ENCODE measurements at places on chromosomes 16 and 17.

DNA sequence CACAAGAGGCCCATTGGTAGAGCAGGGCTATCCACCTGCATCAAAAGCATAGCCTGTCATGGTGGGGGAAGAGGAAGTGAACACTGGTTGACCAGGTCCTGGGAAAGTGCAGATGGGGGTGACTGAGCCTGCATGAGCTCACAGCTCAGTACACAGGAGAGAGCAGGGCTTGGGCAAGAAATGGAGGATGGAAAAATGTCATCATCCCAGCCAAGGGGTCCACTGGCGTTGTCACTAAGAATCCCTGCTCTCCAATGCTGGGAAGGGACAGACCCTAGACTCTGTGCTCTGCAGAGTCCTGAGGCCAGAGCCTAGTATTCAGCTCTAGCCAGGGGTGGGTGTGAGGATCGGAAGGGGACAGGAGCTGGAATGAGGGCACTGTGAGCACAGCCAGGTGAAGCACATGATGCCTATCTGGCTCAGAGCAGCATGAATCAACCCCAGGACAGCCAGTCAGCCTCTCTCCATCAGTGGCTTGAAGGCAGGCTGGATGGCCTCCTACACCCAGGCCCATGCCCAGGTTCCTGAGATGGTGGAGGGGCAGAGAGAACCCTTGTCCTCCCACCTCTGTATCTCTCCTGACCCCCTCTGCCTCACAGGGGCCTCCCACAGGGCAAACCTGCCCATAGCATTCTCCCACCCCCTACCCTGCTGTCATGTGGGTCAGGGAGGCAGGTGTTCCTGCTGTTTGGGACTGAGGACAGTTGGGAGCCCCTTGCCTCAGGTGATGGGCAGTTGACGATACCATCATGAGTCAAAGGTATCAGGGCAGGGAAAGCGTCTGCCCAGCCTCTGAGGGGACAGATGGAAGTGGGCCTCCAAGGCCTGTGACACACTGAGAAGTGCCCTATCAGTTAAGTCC lies 13.8 kb upstream of the CTCF start:
- DNase-seq = no peak

DNA sequence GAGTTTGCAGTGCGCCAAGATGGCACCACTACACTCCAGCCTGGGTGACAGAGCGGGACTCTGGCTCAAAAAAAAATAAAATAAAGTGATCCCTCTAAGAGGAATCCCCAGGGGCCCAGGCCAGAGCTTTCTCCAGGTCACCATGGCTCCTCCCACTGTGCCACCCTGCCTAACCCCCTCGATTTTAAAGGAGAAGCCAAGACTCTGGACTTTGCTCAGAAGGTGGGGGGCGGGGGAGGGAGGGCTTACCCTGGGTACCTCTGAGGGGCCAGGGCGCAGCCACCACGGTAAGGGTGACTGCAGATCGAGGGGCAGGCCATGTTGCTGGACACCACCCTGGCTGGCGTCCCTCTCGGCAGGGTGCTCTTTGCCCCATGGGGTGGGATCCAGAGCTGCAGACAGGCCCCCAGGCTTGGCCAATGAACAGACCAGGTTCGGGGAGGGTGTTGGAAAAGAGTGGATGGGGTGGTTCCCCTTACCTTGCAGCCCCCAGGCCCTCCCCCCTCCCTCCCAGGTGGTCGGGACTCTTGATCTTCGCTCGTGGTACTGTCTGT lies 455 bp upstream of the GRB7 start:
- no peak for DNase-seq

DNA sequence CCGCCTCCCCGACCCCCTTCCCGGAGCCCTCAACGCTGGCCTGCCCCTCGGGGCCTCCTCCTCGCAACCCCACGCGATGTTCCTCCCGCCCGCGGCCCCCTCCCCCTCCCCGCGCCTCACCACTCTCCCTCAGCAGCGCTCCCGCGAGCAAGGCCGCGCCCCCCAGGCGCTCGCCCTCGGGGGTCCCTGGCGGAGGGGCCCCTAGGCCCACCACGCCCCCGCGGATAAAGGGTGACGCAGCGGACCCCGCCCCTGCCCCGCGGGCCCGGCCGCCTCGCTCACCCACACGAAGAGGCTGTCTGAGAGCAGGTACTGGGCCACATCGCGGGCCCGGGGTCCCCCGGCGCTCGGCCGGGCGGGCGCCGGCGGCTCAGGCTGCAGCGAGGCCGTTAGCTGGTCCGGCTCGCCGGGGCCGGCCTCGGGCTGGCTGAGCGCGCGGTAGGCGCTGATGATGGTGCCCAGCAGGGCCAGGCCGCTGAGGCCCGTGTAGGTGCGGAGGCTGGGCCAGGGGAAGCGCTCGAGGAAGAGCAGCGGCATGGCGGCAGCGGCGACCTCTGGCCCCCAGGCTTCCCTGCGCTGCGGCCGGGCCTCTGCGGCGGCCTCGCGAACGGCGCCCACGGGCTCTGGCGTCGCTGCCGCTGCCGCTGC lies 430 bp downstream of the AMFR start:
- DNase-seq = no peak

DNA sequence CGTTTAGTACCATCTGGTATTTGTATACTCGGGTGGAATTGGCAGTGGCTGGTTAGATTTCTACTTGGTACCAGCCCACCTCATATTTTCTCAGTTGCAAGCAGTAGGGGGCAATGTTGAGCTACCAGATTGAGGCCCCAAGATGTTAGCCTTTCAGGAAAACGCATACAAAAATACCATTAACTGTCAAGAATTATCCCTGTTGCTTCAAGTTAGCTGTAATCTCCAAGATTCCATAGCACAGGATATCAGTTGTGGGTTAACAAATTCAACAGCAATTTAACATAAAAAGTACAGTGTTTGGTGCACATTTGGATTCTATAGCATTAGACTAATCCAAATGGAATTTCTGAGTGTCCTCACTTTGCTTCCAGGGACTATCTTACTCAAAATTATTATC lies 188.2 kb downstream of the FTO start:
- no peak for DNase-seq

DNA sequence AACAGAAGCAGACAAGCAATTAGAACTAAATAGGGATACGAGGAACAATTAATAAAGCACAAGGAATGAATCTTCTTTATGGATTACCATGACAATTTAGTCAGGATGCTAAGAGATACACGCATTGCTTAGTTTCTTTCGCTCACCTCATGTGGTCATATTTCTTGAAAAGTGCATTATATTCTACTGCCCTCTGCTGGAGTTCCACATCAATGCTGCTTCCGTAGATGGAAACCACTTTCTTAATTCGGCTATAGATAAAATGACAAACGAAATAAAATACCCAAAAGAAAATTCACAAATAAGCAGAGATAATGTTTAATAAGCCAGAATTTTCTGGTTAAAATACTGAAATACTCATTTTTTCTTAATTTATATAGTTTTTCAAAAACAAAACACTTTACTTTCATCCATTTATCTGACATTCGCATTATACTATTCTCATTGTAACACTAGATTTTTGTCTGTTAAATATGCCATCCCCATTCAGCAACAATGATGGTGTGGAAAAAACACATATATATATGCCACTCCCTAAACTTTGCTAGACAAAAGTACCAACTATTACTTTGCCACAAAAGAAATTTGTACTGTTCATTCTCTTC lies 22.0 kb upstream of the PHLPP2 start:
- DNase-seq = no peak

- no peak for DNase-seq
Observed at GRCh38 chr17:907725-908124, 71.9 kb downstream of the NXN start.

DNA sequence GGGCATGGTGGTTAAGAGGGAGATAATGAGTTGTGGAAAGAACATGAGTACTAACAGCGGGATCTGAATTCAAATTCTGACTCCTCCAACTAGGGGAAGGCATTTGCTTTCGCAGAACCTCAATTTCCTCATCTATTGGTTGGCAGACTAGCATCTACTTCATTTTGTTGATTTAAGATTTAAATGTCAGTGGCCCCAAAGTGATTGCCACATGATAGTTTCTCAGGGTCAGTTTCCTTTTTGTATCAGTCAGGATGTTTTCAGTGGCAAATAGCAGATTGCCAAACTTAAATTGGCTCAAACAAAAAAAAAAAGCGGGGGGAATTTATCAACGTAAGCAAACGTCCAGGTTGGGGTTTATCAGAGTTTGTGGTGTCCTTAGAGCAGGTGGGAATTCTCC lies 25.1 kb upstream of the NOS2 start:
- DNase-seq = no peak

- no peak for DNase-seq
Observed at GRCh38 chr16:89863741-89864526, 9.5 kb upstream of the TCF25 start.

DNA sequence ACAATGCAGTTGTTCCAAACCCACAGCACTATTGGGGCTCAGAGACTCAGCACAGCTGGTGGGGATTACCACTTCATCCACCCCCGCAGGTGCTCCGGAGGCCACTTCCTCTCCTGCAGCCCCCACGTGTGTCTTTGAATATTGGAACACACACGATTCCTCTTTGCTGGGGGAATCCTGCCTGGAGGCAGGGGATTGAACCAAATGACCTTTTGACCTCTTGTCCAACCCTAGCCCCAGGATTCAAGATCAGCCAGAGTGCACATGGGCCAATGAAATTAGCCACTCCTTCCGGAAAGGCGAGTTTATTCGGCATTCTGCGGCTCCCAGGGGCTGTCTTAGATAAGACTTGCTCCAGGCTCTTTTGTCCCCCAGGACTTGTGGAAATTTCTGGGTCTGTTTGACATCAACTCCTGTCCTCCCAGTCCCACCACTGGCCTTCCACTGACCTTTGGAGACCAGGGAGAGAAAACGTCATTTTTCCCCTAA lies 350.2 kb downstream of the FOXL1 start:
- DNase-seq = no peak

- DNase-seq = no peak
Observed at GRCh38 chr17:76404256-76404655, 19.8 kb downstream of the SPHK1 start.

DNA sequence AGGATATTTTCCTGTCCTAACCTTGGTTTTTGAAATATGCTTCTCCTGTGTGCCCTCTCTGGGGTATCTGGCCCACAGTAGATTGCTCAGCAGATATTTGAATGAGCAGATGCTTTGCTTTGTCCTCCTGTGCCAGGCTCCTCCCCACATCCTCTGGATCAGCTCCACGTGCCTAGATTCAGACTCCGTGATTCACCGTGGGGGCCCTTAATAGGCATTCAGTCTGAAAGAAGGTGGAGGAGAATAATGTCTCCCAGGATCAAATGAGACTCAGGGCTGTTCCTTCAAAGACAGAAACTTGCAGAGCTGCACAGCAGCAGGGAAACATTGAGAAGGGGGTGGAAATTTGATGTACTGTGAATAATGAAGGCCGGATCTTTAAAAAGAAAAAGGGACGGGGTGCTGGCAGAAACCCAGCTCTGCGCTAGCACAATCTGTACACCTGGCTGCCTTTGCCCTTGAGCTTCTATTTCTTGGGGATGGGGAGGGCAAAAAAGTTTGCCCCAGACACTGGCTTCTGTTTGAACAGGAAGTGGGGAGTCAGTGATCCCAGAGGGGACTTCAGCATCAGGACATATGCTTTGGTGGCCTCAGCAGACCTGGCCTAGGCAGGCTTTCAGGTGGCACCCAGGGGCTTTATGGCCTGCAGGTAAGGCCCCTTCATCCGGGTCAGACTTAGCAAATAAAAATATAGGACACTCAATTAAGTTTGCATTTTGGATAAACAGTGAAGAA lies 15.9 kb upstream of the SLC12A3 start:
- DNase-seq = no peak

DNA sequence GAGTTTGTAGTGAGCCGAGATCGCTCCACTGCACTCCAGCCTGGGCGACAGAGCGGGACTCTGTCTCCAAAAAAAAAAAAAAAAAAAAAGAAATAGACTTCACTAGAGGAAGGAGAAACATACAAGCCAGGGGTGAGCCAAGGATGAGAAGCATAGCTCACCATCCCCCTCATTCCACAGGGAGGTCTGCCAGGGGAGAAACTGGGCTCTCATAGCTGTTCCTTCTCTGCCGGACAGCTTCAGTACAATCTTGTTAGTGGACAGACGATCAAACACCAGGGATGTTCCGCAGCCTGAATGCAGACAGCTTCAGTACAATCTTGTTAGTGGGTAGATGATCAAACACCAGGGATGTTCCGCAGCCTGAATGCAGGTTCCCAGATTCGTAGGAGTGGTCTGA lies 509.6 kb downstream of the CDH13 start:
- DNase-seq = no peak

GRCh38 chr16:89363621-89364393 lies 126.6 kb downstream of the ANKRD11 start:
- DNase-seq = no peak

DNA sequence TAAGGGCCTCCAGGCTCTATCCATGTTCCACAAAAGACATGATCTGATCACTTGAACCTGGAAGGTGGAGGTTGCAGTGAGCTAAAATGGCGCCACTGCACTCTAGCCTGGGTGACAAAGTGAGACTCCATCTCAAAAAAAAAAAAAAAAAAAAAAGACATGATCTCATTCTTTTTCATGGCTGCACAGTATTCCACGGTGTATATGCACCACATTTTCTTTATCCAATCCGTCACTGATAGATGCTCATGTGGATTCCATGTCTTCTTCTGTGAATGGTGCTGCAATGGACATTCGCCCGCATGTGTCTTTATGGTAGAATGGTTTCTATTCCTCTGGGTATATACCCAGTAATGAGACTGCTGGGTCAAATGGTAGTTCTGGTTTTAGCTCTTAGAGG lies 124.4 kb downstream of the ANKRD11 start:
- no peak for DNase-seq

DNA sequence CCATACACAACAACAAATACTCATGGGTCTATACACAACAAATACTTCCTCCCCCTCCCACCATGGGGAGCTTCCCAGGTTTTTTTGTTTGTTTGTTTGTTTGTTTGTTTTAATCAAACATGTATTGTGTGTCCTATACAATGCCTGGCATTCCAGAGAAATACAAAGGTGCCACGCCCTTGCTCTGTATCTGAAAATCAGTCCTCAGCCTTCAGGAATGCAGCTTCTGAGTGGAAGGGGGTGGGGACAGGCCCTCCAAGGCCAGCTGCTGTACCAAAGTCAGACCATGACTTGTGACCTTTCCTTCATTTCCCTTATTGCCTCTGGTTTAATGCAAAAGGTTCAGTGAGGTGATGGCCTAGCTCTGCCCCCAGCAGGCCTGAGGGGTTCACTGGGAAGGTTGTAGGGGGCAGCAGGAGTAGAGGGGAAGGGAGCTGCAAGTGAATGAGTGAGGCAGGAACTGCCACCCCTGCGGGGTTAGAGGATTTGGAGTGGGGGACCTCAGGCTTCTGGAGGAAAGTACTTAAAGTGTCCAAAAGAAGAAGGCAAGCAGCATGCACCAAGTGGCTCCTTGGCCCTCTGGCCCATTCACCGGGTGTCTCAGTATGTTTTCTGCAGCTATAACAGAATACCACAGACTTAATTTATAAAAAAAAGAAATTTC lies 105.2 kb downstream of the CLEC16A start:
- DNase-seq = no peak

GRCh38 chr16:66278111-66278531 lies 88.4 kb upstream of the CDH5 start:
- no peak for DNase-seq
